ENCODE measurements at places on chromosomes 1 and 21.

GRCh38 chr1:36122062-36123030 is 2.7 kb downstream of the COL8A2 start:
- no peak for DNase-seq

GRCh38 chr21:38402795-38403194 is 95.5 kb downstream of the ERG start:
- no peak for DNase-seq

GRCh38 chr21:37437376-37438080 is 71.0 kb downstream of the DYRK1A start:
- DNase-seq: no peak

- DNase-seq: no peak
These were observed 810 bp upstream of the CYP4A11 start for GRCh38 chr1:46942086-46942485.

GRCh38 chr21:31865429-31865970 is 7.3 kb upstream of the HUNK start:
- DNase-seq: no peak

DNA sequence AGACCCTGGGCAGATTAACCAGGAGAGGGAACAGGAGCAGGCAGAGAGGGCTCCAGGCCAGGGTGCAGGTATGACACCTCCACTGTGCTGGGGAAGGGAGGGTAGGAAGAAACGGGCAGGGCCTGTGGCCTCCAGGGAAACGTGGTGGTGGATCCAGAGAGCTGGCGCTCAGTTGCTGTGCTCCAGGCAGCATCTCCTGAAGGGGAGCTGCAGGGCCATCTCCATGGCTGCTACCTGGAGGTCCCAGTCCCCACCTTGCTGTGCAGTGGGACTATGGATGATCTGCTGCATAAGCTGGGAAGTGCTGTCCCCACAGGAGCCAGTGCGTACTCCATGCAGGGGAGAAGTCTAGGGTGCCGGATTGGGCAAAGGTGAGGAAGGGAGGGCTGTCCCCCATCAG is 125.9 kb upstream of the RUNX3 start:
- no peak for DNase-seq

DNA sequence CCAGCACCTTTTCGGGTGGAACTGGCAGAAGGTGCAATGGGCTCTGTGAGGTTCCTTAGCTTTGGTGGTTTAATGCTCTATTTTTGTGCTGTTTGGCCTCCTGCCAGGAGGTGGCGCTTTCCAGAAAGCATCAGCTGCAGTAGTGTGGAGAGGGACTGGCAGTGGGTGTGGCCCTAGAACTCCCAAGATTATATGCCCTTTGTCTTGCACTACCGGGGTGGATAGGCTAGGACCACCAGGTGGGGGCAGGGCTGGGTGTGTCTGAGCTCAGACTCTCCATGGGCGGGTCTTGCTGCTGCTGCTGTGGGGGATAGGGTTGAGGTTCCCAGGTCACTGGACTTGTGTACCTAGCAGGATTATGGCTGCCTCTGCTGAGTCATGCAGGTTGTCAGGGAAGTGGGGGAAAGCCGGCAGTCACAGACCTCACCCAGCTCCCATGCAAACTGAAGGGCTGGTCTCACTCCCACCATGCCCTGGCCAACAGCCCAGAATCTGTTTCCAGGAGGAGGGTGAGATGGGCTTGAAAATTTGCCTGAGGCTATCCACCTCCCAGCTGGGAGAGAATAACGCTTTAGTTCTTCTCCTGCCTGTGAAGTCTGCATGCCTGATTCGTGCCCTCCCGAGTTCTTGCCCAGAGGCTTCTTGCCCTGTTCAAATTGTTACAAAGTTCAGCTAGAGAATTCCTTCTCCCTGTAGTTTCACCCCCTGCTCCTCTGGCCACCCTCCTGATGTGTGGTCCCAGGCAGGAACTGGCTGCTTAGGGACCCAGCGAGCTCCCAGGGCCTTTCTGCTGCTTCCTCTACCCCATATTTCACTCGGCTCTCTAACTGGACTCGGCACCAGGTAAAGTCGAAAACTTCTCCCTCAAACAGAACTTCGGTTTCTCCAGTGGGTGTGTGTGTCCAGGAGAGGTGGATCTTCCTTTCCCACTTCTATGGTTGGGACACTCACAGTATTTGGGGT is 76.5 kb upstream of the BTG3 start:
- DNase-seq: peak; percentile 43

DNA sequence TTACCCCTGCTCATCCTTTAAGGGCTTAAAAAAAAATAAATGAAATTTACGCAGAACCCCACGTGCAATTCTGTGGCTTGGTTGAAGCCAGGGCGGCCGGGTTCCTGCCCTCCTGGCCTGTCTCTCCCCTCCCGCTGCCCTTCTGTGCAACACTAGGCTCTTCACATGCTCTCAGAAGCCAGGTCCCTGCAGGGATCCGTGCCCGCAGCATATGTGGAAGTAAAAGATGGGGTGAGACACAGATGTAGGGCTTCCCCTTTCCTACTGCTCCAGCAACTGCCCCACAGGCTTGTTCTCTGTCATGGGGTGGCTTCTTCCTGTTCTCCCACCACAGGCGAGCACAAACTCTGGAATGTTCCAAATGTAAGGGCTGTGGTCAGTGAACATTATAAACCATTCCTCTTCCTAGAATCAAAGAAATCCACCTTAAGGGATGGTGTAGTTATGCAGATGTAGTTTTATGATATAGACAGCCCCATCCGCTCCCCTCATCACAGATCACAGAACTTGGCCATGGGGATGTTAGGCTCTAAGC is 535.4 kb downstream of the KIF26B start:
- no peak for DNase-seq

GRCh38 chr1:52189898-52190480 is 48.1 kb downstream of the ZFYVE9 start:
- DNase-seq: no peak

- peak; percentile 7 for DNase-seq
These were observed 276.7 kb downstream of the PCP4 start for GRCh38 chr21:40143822-40144525.

GRCh38 chr1:65027666-65028358 is 61.5 kb upstream of the JAK1 start:
- no peak for DNase-seq

- DNase-seq: no peak
These were observed 16.8 kb downstream of the OTUD7B start for GRCh38 chr1:149993764-149994163.

- DNase-seq: no peak
These were observed 14.9 kb downstream of the SLC26A9 start for GRCh38 chr1:205928317-205928716.
